ENCODE measurements at places on chromosomes 1 and 21. TPM values are rescaled to one million over a fixed set of nuclear protein-coding genes. Genes with fewer than 3 reads are reported as not detected.

DNA sequence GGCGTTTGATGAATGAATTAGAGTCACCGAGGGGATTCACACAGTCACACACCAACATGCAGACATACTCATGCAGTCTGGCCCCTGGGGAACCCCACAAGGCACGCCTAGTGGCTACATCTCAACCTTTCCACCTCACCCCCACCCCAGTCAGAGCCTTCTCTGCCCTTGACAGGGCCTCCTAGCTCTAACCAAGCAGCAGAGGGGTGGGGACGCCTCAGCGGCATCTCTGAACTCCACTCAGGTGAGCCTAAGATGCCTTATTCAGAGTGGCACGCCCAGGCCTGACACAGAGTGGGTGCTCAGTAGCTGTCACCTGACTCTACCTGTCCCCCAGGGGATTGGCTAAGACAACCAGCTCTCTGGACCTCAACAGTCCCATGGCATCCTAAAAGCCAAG, 3.7 kb upstream of the SDC3 start:
- no peak for DNase-seq

- no peak for DNase-seq
These were observed 692.4 kb downstream of the KCNT2 start for GRCh38 chr1:195915826-195916225.

Gene S100A3
- total RNA-seq: not detected

Gene ABCA4
- 0.38 TPM for total RNA-seq

All from omental fat pad (tissue), 4 donors.